Fibroblast of lung (primary cell): ENCODE measurements at places on chromosomes 7 and 10. TPM values are rescaled to one million over a fixed set of nuclear protein-coding genes. Genes with fewer than 3 reads are reported as not detected.

TRPV5 gene
- total RNA-seq = not detected in 2 replicates

DNA sequence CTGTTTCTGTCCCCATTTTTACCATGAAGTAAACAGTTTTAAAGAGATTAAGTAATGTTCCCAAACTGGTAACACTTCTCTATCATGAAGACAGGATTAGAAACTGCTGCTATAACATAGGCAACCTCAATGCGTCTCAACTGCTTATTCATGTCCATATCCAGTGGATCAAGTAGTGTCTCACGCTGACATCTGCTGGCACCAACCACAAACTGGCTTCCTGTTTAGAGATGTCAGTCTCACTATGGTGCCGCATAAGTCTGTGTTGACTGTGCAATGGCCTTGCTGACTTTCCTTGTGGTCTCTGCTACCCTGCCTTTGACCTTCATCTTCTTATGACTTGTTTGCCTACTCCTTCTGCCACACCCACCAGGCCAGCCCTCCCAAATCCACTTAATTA, 369.6 kb upstream of the DPP6 start:
- no peak overlapping the region for H3K4me3 ChIP-seq
- no peaks in the 10 kb centered on the region for H3K36me3 ChIP-seq
- DNase-seq = no peak
- H3K27me3 ChIP-seq = no peaks in the 10 kb centered on the region

SAMD9L gene
- 15.7 and 23.9 TPM in 2 replicates for total RNA-seq

- H3K4me1 ChIP-seq = no peaks in the 10 kb centered on the region
- H3K27ac ChIP-seq = no peak overlapping the region
- H3K27me3 ChIP-seq = no peaks in the 10 kb centered on the region
- no peak for DNase-seq
- no peaks in the 10 kb centered on the region for H3K36me3 ChIP-seq
These were observed 34.6 kb downstream of the PHTF2 start for GRCh38 chr7:77833136-77833535.

- no peaks in the 10 kb centered on the region for H3K27me3 ChIP-seq
- no peak overlapping the region for H3K27ac ChIP-seq
- H3K4me3 ChIP-seq = no peak overlapping the region
- no peaks in the 10 kb centered on the region for H3K4me1 ChIP-seq
- H3K36me3 ChIP-seq = no peaks in the 10 kb centered on the region
These were observed 110.5 kb downstream of the HECTD2 start for GRCh38 chr10:91520661-91521060.

DNA sequence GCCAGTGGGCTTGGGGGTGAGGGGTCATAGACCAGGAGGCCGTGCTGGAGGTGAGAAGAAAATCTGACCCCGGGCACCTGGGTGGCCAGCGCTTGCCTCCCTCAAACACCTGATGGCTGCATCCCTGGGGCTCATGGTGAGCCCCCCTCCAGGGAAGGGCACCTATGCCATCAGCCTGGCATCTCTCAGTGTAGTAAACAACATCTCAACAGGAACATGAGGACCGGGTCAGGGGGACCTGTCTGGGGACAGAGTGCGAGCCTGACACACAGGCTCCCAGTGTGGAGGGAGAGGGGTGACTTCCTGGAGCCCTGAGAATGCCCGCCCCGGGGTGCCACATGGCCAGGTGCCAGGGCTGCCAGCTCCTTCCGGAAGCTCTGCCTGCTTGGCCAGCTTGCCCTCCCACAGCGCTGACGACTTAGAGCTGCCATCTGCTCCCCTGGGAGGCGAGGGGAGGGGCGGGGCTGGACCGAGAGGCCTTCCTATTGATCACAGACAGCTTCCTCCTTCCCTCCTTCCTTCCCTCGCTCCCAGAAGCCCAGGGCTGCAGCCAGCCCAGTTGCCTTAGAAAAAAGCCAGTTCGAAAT, 12.3 kb downstream of the STX1A start:
- no peak for DNase-seq
- H3K4me1 ChIP-seq = no peaks in the 10 kb centered on the region
- H3K36me3 ChIP-seq = peaks cover 21% of the 10 kb centered on the region

ACTL6B gene
- total RNA-seq = not detected in 2 replicates

DNA sequence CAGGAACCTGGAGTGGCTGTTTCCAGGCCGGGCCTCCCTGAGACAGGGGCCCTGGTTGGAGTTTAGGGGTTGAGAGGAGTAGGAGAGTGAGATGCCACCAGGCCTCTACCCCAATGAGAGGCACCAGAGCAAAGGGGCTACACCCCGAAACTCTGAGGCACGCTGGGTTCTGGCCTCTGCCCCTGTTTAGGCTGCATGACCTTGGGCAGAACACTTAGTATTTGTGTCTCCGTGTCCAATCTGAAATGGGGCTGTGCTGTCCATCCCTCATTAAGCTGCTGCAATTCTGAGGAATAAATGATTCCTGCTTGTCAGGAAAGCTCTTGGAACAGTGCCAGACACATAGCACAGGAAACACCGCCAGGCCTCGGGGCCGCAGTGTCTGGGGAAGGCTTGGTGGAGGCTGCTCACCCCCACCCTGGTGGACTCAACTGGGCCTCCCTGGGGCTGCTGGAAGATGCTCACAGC, 40.5 kb upstream of the SAMD8 start:
- DNase-seq = peak; percentile 20
- no peaks in the 10 kb centered on the region for H3K36me3 ChIP-seq
- no peak overlapping the region for H3K27ac ChIP-seq
- H3K4me1 ChIP-seq = no peaks in the 10 kb centered on the region

WNT8B gene
- total RNA-seq = not detected in 2 replicates

WDR86 gene
- total RNA-seq = 0.33 and 1.0 TPM in 2 replicates

FAM221A gene
- 3.3 and 5.1 TPM in 2 replicates for total RNA-seq

ZNF722 gene
- not detected in 2 replicates for total RNA-seq

DNA sequence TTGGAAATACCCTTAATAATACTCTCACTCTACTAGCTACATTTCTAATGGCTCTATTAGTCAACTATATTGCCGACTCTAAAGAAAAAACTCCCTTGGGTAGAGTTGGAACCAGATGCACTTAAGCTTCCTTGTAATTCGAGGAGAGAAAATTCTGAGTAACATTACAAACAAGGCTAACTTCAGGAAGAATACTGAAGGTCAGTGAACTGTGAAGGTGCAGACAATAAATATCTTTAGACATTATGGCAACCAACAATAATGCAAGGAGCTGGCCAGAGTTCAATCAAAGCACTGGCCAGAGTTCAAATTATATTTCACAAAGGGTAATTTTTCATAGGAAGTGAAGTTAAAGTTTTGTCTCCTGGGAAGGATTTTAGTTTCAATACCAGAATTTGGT, 40.7 kb upstream of the MRLN start:
- H3K27ac ChIP-seq = no peak overlapping the region
- H3K36me3 ChIP-seq = peaks cover 7% of the 10 kb centered on the region
- no peak overlapping the region for H3K4me3 ChIP-seq
- no peaks in the 10 kb centered on the region for H3K27me3 ChIP-seq
- DNase-seq = no peak
- H3K4me1 ChIP-seq = no peaks in the 10 kb centered on the region

DNA sequence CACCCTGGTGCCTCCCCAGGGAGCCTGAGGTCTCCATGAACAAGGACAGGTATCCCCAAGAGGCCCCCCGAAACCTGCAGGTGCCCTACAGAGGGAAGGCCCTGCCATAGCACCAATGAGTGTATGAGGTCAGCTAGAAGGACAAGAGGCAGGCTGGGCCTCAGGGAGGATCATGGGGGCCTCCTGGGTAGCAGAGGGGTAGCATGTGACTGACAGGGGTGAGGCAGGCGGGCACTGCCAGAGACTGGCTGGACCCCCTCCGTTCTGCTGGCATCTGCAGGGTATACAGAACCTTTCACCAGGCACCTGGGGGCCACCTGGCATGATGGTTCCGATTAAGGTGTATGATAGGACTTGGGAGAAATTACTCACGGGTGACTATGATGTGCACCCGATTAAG, 79.2 kb upstream of the KCTD7 start:
- DNase-seq = no peak
- H3K27me3 ChIP-seq = no peaks in the 10 kb centered on the region
- H3K4me3 ChIP-seq = no peak overlapping the region
- no peak overlapping the region for H3K27ac ChIP-seq

- no peak overlapping the region for H3K27ac ChIP-seq
- no peaks in the 10 kb centered on the region for H3K36me3 ChIP-seq
- no peak for DNase-seq
- no peak overlapping the region for H3K4me3 ChIP-seq
- H3K27me3 ChIP-seq = no peaks in the 10 kb centered on the region
These were observed 60.7 kb upstream of the FOXK1 start for GRCh38 chr7:4621396-4621795.

DNA sequence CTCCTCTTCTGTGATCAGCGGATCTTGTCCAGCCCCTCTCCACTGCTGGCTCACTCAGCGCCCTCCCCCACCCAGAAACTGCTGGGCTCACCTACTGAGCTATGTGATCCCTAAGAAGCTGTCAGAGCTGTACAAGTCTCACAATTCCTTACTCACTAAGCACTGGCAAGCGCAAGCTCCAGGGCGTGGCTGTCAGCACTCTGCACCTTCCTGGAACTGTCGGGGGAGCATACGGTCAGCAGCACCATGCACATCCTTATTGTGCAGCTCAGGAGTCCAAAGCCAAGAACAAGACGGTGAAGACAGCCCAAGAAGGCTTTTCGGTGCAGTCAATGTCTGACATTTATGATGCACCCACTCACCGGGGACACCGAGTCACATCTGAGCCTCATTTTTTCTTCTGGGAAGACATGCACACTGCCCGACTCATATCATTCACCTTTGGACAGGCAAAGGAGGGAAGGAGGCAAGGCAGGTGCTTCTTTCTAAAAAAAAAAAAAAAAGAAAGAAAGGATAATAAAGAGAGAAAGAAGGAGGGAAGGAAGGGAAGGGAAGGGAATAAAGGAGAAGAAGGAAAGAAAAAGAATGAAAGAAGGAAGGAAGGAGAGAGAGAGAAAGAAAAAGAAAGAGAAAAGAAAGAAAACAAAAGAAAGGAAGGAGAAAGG, 56.3 kb downstream of the ASB13 start:
- H3K27me3 ChIP-seq = peaks cover 2% of the 10 kb centered on the region
- H3K4me1 ChIP-seq = no peaks in the 10 kb centered on the region
- DNase-seq = no peak
- H3K4me3 ChIP-seq = no peak overlapping the region

GRCh38 chr7:509426-510130, 10.1 kb downstream of the PDGFA start:
- H3K4me3 ChIP-seq = no peak overlapping the region
- no peak overlapping the region for H3K27ac ChIP-seq
- DNase-seq = no peak
- H3K27me3 ChIP-seq = no peaks in the 10 kb centered on the region

CALML3 gene
- not detected in 2 replicates for total RNA-seq

DNA sequence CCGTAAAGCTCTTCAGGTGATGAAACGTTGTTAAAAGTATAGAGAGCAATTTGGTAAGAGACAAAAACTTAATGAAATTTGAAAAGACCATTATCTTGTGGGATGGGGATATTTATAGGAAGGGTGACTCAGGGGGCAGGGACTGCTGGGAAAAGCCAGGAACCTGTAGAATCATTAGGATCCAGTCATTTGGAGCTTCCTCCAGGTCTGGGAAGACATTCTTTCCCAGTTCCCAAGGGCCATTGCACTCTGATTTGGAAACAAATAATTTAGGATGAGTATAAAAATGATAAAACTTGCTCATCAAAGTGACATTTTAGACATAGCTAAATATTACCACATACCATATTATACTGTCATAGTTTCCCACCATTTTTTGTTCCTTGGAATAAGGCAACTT, 143.9 kb downstream of the PFKFB3 start:
- no peaks in the 10 kb centered on the region for H3K36me3 ChIP-seq
- no peaks in the 10 kb centered on the region for H3K27me3 ChIP-seq
- H3K4me1 ChIP-seq = no peaks in the 10 kb centered on the region
- DNase-seq = no peak

C1QL3 gene
- total RNA-seq = 0.17 TPM in 1 of 2 replicates, not detected in the other

AKR1C8 gene
- not detected in 2 replicates for total RNA-seq

GHRHR gene
- not detected in 2 replicates for total RNA-seq

- H3K27me3 ChIP-seq = no peaks in the 10 kb centered on the region
- no peak overlapping the region for H3K4me3 ChIP-seq
- peak; percentile 91 for DNase-seq
- peaks cover 4% of the 10 kb centered on the region for H3K4me1 ChIP-seq
These were observed 281.1 kb downstream of the CCDC3 start for GRCh38 chr10:12720217-12720981.
